ENCODE measurements at places on chromosomes 1 and 21.

- no peak for DNase-seq
These were observed 20.7 kb downstream of the HMGCS2 start for GRCh38 chr1:119748040-119748439.

GRCh38 chr1:172270605-172271004 lies 149.9 kb upstream of the C1orf105 start:
- DNase-seq: no peak

- DNase-seq: no peak
These were observed 59.0 kb downstream of the SLC35A3 start for GRCh38 chr1:100028765-100029164.

DNA sequence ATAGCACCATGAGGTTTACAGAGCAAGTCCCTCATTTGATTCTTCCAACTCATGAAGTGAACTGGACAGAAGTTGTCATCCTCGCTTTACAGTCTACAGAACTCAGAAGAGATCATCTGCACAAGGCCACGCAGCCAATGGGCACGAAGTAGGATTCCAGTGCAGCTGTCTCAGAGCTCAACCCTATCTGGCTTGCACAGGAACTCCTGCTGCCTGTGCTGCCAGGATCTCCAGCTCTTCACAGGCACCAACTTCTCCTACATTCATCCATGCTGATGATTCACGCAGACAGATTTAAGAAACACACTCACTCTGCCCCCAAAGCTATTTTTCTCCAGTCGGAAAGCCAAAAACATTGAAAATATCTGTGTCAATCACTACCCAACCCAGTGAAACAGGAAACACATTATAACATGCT lies 157.0 kb downstream of the RERE start:
- no peak for DNase-seq

DNA sequence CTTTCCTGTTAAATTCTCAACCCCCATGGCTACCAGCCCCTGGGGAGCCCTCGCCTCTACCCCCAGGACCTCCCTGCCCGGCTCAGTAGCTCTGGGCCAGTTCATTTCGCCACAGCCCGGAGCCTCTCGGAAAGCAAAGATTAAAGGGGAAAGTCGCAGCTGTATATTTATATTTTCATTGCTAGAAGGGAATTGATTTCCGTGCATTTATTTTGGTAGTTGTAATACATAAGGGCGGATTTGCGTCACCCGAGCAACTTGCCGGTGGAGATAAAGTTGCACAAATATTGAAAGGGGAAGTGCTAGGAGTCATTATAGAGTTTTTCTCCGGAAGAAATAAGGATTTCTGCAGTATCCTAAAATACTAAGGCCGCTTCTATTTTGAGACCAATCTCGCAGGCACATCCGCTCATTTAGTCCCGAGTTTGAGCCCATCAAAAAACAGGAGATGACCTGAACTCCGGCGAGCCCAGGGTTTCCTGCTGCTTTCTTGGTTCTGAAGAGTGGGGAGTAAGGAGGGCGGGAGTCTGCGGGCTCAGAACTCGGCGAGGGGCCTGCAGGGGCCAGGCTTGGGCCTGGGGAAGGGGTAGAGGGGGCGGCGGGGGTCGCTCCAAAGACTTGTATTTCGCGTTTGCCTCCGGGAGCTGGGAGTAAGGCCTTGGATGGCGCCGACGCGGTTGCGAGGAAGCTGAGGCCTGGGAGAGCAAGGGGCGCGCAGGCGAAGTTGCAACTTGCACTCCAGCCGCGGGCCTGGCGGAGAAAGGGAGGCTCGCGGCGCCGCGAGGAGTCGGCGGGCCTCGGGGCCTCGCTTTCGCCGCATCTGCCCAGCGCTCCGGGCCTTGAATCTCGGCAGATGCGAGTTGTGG lies 2.5 kb upstream of the HLX start:
- no peak for DNase-seq

DNA sequence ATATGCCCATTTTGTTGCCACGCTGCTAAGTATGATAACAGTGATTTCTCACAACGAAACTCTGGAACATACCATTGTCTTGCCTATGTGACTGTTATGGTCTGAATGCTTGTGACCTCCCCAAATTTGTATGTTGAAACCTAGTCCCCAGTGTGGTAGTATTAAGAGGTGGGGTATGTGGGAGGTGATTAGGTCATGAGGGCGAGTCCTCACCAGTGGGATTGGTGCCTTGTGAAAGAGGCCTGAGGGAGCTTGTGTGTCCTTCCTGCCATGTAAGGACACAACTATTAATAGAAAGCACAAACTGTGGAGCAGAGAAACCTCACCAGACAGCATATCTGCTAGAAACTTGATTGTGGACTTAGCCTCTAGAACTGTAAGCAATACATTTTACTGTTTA lies 84.6 kb downstream of the SELENOF start:
- DNase-seq: no peak

- no peak for DNase-seq
These were observed 891.8 kb upstream of the NCAM2 start for GRCh38 chr21:20106368-20106767.

DNA sequence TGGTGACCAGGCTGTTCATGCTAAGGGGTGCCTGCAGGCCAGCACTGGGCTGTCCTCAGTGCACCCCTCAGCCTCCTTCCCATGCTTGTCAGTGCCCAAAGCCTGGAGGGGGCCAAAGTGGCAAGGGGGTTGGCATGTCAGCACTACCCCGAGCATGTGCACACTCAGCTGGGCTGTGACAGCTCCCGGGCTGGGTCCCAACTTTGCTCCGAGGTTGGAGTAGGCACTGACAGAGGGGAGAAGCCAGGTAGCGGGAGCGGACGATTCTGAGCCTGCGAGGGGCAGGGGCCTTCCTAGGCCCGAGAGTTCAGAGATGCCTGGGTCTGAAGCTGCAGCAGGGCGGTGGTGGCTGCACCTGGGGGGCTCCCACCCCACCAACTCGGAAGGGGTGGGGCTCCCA lies 119.0 kb downstream of the MAST2 start:
- no peak for DNase-seq

DNA sequence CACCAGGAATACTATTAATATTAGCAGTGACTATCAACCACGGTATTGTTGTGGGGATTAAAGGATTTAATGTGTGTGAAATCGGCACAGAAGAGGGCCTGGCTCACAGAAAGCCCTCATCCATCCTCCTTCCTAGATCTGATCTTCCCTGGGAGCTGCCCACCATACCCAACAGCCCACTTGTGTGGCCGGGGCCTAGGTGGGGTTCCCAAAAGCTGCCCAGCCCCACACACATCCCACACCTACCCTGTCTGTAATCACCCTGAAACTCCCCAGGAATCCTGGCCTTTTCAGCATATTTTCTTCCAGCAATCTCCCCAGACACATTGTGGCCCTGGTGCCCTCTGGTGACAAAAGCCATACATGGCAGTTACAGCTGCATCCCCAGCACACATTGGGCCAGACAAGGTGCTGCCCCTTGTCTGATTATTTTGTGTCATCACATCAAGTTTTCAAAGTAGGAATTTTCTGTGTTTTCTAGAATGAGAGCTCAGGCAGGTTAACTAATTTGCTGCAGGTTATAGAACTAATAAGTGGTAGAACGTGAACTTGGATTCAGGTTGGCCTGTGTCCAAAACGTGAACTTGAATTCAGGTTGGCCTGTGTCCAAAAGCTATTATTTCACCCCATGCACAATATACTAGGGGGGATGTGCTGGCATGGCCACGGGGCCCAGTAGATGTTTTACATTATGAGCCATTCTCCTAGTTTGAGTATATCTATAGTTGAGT lies 5.3 kb upstream of the SLC6A9 start:
- DNase-seq: peak; percentile 71

DNA sequence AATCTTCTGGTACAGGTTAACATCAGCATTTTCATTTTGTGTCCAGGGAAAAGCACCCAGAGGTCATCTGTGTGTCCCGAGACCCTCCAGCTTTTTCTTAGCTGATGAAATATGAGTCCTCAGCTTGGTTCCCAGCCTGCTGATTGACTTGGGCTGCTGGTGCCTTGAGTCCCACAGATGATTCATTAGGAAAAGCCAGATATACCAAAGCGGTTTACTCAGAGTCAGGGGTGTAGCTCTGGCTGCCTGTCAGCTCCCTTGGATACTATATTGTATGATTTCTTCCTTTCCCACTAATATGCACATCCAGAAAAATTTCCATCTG lies 43.7 kb upstream of the MAB21L3 start:
- DNase-seq: no peak

DNA sequence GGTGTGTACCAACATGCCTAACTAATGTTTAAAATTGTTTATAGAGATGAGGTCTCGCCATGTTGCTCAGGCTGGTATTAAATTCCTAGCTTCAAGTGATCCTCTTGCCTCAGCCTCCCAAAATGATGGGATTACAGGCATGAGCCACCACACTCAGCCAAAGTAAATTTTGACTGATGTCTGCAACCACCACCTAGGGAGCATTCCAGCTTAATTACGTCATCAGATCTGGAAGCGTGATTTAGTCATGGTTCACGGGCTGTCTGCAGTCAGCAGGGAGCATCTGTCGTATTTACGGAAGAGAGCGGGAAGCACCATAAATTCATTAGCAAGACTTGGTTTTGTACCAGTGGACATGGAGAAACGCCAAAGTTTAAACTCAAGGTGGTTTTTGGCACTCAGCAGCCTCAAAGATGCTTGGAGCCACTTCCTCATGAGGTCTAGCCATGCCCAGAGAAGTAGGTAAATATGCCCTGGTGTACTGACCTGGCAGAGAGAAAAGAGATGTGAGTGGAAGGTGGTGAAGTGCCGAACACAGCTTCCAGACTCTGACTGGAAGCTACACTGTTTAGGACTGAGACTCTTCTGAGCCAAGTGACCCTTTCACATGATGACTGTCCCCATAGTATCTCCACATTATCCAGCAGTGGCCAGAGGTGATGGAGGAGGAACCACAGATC lies 60.8 kb upstream of the SLC35F3 start:
- DNase-seq: no peak

DNA sequence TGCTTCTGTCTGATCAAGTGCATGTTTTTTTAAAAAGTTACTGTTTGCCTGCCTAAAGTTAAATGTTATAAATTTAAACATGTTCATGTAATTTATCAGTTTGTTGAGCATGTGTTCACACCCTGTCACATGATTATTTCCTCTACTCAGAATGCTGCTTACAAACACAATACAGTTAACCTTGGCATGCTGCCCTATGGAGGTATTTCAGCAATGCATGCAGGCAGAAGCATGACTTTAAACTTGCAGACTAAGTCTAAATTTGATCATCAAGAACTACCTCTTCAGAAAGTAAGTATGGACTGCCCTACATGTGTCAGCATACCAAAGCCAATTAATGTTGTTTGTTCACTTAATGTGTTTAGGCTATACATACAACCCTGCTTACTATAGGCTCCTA lies 161.6 kb downstream of the LRRC40 start:
- DNase-seq: no peak

DNA sequence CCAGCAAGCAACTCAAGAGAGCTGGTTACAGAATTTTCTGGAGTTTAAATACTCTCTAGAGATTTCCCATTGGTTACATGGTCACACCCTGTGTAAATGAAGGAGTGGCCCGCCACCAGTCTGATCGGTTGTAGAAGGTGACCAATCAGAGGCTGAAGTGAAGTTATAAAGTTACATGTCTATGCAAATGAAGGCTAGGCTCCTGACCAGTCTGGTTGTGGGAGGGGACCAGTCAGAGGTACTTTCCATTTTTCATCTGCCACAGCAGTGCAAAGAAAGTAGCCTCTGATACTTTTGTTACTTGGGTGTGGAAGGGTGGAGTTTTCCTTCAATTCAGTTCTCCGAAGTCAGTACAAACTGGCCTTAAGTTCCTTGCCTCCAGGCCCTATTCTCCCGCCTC lies 273.7 kb downstream of the BARHL2 start:
- DNase-seq: no peak
